ENCODE measurements at places on chromosomes 12 and 14.

DNA sequence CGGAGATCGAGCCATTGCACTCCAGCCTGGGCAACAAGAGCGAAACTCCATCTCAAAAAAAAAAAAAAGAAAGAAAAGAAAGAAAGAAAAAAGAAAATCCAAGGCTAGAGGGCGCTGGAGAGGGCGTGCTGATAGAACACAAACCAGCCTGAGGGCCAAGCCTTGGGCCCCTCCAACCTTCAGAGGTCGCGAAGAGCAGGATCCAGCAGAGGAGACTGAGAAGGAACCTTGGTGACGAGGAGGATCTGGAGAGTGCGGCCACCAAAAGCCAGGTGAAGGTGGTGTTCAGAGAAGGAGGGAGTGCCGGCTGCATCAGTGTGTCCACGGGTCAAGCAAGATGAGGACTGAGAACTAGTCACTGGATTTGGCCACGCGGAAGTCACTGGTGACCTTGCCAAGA lies 4.1 kb upstream of the DYNC1H1 start:
- peak; percentile 19 for DNase-seq

GRCh38 chr12:57735198-57735855 lies 3.2 kb downstream of the AGAP2 start:
- no peak for DNase-seq

- DNase-seq = no peak
Observed at GRCh38 chr14:94601884-94602391, 10.3 kb upstream of the SERPINA3 start.

- DNase-seq = no peak
Observed at GRCh38 chr14:63378444-63378843, 59.7 kb upstream of the GPHB5 start.

DNA sequence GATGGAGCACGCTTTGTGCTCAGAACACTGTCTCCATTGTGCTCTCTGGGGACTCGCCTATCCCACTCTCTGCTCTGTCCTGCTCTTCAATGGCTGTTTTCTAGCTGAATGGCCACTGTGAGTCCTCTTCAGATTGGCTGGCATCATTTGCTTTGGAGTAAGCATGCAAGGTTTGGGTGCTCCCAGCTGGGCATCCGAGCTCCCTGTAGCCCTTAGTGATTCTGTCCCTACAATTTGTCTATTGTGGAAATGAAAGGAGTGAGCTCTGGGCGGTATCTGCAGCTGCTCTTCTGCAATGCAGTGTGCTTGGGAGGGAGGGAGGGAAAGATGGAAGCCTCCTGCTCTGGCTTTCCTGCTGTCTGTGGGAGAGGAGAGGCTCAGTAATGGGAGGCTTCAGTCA lies 84.8 kb downstream of the SMOC1 start:
- DNase-seq = no peak

GRCh38 chr14:74934041-74934440 lies 11.0 kb upstream of the RPS6KL1 start:
- no peak for DNase-seq

DNA sequence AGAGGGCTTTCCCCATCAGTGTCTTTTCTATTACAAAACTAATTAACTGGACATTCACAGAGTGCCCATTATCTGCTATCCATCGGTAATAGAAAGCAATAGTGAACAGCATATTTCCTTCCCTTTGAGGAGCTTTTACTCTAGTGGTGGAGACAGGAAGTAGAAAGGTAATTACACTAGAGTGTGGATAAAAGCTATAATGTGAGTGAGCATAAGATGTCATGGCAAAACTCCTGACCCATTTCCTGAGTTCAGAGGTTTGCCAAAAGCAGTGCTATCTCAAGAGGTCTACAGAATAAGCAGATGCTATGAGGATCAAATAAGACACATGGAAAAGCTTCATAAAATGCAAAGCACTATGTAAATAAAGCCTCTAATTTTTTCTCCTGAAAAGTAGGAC lies 24.0 kb downstream of the TIMELESS start:
- no peak for DNase-seq

DNA sequence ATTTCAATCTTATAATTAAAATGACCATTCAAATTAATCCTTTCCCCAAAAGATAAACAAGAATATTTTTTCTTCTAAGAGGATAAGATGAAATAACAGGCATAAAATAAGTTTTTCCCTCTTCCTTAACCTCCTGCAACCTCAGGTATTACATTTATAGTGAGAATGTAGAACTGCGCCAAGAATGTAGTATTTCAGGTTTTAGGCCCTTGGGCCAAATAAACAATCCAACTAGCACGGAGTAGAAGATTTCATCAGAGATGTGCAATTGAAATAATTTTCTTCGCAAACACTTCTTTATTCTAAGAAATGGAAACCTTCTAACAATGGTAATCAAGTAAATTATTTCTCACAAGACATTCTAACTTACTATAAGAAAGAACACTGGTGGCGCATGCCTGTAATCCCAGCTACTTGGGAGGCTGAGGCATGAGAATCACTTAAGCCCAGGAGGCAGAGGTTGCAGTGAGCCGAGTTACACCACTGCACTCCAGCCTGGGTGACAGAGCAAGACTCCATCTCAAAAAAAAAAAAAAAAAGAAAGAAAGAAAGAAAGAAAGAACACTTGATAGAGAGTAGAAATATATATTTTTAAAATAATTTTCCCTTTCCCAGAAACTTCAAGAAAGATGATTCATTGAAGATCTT lies 100.8 kb downstream of the TAOK3 start:
- DNase-seq = no peak

- DNase-seq = no peak
Observed at GRCh38 chr12:91741932-91742331, 403.7 kb downstream of the BTG1 start.

DNA sequence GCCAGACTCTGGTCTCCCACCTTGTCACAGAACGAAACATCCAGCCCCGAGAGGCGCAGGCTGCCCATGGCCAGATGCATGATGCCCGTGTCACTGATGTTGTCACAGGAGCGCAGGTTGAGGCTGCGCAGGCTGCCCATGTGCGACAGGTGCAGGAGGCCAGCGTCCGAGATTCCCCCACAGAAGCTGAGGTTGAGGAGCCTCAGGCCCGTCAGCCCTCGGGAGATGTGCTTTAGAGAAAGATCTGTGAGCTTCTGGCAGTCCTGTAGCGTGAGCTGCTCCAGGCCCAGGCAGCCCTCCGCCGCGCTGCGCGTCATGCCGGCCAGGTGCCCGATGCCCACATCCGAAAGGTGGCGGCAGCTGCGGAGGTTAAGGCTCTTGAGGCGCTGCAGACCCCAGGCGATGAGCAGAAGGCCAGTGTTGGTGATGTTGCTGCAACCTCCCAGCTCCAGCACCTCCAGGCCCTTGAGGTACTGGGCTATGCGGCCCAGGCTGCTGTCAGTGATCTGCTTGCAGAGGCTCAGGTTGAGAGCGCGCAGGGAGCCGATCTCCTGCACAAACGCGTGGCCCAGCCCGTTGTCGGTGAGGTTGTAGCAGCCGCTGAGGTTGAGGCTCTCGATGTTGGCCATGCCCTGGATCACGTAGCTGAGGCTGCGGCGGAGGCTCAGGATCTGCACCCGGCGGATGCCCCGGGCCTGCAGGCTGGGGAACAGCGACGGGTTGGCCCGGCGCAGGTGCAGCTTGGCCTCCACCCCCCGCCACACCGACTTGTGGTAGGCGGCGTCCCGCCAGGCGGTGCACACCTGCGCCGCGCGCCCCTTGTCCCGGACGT lies 991 bp downstream of the FBXL14 start:
- DNase-seq = peak; percentile 56

DNA sequence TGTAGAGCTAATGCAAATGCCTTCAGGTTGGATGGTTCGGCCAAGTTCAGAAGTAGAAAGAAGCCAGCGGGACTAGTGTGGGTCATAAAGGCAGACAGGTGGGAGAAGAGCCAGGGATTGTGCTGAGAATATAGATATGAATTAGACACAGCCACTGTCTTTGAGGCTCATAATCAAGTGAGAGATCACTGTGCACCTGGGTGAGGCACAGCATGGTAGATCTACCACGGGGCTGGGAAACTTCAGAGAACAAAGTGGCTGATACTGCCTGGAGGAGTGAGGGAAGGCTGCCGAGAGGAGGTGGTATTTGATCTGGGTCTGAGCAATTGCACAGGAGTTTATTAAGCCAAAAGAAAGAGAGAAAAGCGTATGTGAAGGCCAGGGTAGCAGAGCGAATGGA lies 40.6 kb upstream of the CHST11 start:
- DNase-seq = no peak

Measured in activated naive CD4-positive, alpha-beta T cell treated with Interleukin-2 at 50 U/mL for 16 hours (primary cell).